ENCODE measurements at places on chromosomes 3 and 15.

DNA sequence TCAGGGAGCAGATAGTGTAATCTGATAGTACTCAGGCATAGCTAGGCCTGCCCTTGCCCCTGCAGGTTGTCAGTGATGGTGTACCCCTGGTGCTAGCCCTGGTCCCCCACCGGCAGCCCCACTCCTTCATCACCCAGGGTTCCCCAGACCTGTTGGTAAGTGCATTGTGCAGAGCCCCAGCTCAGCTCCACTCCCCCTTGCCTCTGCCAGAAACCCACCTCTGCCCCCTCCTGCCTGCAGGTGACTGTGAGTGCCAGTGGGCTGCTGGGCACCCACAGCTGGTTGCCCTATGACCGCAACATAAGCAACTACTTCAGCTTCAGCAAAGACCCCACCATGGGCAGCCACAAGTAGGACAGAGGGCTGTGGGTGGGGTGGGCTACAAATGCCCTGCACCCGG lies 27.5 kb downstream of the NBEAL2 start:
- DNase-seq, result no peak

DNA sequence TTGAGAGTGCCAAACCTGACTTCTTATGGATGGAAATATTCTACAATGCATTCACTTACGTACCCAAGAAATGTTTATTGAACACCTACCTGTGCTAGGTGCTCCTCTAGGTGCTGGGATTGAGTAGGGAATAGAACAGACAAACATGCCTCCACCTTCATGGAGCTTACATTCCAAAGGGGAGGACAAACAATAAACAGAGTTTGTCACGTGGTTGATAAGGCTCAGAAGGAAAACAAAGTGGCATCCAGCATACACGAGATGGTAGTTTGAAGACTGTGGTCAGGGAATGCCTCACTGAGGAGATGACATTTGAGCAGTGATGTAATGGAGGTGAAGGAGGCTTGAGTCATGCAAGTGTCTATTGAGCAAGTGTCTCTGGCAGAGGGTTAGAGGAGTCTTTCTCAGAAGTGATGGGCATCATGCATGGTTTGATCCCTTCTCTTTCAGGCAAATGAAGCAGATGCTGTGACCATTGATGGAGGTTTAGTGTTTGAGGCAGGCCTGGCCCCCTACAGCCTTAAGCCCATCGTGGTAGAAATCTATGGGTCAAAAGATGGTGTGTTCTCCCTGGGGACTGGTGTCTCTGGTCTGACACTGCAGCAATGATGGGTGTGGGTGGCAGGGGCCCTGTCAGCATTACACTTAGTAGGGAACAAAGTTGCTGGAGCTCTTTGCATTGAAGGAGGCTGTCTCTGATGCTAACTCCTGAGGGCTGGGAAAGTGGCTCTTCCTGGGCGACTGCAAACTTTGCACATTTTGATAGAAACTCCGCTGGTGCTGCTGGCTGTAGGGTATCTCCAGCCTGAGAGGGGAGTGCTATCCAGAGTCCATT lies 29.7 kb upstream of the TOPBP1 start:
- no peak for DNase-seq

DNA sequence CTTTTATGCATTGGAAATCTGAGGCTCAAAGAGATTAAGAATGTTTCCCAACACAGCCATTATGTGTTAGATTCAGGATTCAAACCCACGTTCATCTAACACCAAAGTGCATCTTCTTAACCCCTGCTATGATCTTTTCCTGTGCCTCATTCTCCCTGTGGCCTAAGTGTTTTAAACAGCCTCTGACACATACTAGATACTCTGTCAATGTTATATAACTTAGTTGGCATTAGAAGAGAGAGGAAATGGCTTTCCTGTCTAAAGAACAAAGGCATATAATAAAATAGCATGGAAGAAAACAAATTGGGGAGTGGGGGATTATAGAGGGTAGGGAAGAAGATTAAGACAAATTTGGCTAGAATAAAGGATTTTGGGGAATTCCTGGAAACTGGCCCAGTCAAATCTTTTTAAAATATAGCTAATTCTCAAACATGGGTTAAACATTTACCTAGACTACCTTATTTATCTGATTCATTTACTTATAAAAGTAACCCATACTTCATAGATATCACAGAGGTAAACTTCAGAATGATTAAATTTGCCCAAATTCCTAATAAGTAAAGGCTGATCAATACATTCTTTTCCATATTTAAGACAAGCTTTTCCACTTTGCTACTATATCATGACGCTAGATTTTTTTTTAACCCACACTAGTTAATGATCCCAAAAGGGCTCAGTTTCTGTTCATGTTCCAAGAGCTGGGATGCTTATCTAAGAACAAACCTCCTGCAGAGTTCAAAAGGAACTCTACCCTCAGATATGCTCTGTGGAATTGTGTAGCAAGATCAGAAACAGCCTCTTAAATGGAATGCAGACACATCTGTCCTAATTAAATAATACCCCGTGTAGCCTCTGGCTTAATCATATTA lies 122.9 kb upstream of the PTPRG start:
- DNase-seq, result no peak

GRCh38 chr15:101510212-101511197 lies 21.0 kb upstream of the PCSK6 start:
- no peak for DNase-seq

DNA sequence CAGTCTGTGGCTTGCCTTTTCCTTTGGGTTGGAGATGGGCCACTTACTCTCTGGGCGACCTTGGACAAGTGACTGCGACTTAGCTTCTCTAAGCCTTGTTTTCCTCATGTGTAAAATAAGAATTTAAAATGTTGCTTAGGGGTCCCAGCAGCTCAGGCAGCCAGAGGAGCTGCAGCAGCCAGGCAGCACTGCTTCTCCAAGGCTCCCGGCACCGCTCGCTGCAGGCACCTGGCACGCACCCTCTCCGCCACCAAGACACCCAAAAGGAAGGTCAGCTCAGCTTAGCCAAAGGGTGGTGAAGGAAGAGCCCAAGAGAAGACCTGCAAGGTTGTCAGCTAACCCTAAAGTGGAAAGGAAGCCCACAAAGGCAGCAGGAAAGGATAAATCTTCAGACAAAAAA lies 10.7 kb upstream of the AMOTL2 start:
- no peak for DNase-seq

DNA sequence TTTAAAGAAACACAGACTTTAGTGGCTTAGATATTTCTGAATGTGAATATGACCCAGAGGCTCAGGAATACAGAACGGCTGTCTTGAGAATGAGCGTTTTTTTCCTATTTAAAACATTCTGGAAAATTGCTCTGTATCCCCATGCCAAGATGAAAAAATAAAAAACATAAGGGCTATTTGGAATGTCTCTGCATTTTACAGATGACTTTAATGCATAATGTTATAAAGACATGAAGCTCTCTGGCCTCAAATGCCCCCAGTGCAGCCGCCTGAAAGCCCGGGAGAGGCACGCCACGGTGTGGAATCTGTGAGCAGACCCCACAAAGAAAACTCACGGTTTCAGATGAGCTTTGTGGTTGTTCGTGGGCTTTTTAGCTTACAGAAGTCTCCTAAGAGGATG lies 322.5 kb upstream of the ICE2 start:
- DNase-seq, result no peak

GRCh38 chr3:175512700-175513099 lies 653.6 kb downstream of the NAALADL2 start:
- DNase-seq, result no peak

DNA sequence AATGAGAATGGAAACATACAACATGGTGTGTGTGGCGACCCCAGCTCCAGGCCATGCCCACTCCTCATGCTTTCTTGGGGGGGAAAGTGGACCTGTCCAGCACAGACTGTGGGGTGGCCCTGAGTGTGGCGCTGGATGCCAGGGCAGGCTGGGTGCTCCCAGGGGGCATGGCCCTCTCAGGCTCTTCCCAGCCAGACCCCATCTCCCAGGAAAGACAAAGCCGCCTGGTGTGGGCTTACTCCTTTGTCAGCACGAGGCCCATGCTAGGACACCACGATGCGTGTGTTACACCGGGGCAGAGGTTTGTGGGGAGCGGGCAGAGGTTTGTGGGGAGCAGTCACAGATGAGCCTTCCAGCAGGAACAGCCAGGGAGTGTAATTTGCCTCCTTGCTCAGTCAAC lies 68.5 kb downstream of the ABTB1 start:
- DNase-seq, result no peak

DNA sequence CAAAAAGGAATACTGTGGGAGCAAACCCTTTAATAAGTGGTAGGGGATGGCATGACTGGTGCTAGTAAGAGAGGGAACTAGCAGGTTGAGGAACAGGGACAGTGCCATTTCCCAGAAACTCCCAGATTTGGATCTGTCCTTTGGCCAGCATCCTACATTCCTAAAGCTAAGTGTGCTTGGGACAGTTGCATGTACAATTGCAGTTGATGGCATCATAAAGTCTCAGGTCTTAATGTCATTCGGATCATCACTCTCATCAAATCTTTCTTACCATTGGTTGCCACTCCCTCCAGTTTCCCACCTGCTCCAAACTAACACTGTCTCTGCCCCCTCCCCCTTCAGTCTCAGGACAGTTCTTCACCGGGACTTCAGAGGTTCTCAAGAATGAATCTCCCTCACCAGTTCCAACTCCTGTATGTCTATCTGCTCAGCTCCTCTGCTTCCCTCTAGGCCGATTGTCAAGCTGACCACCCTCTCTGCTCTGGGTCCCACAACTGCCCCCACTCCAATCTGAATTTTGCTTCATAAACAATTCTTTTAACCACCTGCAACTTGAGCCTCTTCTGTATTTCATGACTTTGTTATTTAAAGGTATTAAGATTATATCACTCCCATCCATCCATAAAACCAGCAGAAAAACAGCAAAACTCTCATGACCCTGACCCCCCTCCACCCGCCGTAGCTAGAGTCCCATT lies 260.8 kb downstream of the CGGBP1 start:
- no peak for DNase-seq

DNA sequence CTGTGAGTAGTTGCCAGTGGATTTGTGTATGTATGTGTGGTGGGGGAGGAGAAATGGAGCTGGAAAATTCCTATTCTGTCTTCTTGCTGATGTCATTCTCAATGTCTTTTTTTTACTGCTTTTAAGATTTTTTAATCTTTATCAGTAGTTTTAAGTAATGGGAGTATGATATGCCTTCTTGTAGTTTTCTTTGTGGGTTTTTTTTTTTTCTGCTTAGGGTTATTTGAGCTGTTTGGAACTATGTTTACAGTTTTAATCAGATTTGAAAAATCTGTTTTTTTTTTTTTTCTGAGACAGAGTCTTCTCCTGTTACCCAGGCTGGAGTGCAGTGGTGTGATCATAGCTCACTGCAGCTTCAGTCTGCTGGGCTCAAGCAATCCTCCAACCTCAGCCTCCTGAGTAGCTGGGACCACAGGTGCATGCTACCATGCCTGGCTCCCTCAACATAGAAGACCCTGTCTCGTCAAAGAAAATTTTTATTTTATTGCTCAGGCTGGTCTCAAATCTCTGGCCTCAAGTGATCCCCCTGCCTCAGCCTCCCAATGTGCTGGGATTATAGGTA lies 37.1 kb downstream of the RPL39L start:
- DNase-seq, result no peak

DNA sequence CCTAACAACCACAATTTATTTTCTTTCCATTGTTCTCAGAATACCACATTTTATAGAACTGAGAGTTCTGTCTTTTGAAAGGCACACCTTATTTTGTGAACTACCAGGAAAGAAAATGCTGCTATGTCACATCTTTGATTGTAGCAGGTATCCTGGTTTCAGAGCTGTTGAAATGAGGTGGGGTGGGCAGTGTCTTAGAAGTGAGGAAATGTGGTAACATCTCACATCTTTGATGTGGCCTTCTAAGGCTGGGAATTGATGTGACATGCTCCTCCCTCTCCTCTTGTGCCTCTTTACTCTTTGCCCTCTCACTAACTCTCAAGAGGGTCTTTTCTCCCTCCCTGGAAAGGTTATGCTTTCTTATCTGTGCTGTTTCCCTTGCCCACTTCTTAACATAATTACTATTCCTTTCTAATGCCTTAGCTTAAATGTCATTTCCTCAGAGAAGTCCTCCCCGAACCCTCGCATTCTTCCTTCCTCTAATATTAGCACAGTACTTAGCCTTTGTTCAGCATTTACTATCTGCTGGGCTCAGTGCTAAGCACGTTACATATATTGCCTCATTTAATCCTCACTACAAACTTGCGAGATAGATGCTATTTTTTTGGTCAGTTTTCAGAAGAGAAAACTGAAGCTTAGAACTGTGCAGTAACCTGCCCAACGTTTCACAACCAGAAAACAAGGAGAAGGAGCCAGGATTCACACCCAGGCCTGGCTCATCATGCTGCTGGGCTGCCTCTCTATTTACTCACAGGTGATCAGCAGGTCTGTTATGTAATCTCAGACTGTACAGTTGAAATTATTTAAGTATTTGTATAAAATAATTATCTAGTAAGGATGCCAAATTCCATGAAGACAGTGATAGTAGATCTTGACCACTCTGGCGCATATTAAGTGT lies 24.0 kb upstream of the SPTSSB start:
- DNase-seq, result no peak

GRCh38 chr15:32870240-32871033 lies 152.6 kb downstream of the GREM1 start:
- no peak for DNase-seq

DNA sequence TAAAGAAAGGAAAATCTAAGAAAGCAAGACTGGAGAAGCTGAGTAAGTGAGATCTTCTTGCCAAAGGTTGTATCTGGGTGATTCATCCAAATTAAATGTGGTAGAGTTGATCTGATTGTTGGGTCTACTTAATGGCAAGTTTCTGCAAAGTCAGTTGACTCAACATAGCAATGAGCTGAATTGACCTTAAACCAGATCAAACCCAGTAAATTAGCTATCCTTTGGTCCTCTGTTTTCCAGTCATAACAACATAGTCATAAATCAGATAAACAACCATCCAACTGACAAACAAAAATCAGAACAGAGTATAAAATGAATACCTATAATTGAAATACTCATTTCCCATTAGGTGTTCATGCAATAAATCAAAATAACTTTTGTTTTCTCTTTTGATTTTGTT lies 142.6 kb upstream of the CFAP20DC start:
- DNase-seq, result no peak

DNA sequence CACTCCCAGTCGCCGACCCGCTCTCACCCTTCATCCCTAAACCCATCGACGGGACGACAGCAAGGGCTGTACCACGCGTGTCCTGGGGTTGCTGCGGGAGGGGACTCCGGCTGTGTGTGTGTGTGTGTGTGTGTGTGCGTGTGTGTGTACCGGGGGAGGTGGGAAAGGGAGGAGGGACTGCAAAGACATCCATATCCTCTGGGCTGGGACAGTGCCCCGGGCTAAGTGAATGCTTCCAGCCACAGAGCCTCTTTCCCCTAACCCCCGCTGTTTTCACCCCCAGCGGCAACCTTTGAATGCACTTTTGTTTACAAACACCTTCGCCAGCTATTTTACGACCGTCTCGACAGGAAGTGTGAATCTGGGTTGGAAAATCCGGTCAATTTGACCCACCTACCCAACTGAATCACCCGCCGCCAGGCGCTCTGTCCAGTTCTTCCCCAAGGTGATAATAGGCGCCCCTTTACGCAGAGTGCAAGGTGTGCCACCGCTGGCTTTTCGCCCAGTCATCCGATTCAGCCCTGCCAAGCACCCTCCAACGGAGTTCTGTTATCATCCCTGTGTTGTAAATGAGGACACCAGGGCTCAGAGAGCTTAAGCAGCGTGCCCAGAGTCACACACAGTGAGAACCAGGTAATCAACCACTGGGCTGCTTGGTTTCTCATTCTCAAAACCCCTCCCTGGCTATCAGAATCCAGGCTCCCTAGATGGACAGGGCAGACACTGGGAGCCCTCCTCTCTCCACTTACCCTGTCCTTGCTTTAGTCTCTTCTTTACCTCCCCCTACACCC lies 739 bp upstream of the AMOTL2 start:
- DNase-seq, result no peak

Data from stimulated activated CD4-positive, alpha-beta T cell treated with anti-CD3 and anti-CD28 coated beads, Interleukin-12 subunit alpha, Interleukin-12 subunit beta, amount 100 ng/mL, for 24 hours (primary cell).